ENCODE measurements at places on chromosomes 12 and 14. TPM values are rescaled to one million over a fixed set of nuclear protein-coding genes. Genes with fewer than 3 reads are reported as not detected.
A peak's percentile ranks its signal among the peaks of the same experiment; 100 is the strongest.

TAS2R8 gene
- not detected for total RNA-seq

DNA sequence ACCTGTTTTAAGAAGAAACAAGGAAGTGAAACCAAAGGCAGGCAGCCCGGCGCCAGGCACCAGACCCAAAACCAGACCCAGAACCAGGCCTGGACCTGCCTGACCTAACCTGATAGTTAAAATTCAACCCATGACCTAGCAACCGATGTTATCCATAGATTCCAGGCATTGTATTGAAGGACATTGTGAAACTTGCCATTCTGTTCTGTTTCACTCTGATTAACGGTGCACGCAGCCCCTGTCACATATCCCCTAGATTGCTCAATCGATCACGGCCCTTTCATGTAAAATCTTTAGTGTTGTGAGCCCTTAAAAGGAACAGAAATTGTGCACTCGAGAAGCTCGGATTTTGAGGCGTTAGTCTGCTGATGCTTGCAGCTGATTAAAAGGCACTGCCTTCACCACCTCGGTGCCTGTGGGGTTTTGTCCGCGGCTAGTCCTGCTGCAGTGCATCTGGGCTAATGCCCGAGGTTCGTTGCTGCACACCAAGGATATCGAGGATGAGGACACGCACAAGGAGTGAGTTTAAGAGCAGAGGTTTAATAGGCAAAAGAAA is 262.5 kb upstream of the TMEM132C start:
- no peak for DNase-seq

GRCh38 chr12:55927588-55928502 is at the start of gene PYM1:
TSS of gene PYM1 (minus strand) at chr12:55927894. CDS start at chr12:55927761, 133 bp downstream.
- peak; percentile 50 for DNase-seq

DNA sequence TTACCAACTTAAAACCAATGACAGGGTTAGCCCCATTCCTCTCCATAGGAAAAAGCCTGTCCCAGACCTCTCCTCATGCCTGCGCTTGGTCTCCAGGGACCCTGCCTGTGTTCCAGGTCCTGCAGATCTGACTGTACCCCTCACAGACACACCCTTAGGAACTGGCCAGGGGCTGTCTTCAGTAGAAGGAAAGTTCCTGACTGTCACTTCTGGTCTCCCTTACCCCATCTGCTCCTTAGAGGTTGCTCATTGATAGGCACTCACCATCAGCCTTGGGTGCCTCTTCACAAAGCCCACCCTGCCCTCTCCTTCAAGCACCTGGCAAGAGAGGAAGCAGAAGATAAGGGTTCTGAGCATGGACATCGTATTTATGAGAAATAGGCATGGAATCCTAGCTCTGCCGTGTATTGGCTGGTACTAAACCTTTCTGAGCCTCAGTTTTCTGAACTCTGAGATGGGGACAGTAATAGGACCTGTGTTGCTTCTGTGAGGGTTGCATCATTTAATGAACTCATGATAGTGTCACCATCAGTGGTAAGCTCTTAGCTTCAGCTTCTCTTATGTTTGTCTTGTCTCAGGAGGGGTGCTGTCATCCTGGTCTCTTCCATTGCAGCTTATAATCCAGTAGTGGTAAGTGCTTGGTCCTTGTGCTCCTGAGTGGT is 7.5 kb downstream of the DHRS2 start:
- no peak for DNase-seq

DNA sequence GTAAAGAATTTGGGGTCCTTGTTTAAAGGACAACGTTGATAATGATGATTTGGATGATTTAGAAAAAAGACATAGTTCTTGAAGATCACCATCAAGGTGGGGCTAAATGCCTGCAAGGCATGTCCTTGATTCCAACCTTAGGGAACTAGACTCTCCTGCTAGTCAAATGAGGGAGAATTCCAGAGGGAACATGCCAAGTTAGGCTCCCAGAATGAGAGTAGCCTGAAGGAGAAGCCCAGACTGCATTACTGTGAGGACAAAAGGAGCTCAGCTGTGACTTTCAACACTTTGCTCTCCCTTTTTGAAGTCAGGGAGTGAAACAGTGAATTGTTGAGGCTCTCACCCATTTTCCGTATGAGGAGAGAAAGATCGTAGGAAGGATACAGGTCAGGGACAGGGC is 95.2 kb upstream of the TBX3 start:
- no peak for DNase-seq

- DNase-seq = no peak
Observed at GRCh38 chr12:12019881-12020280, 50.9 kb upstream of the BCL2L14 start.

Measured in IMR-90 (cell line).